ENCODE measurements at places on chromosomes 12 and 14. TPM values are rescaled to one million over a fixed set of nuclear protein-coding genes. Genes with fewer than 3 reads are reported as not detected.

The FAM216A gene
- 4.1 TPM for total RNA-seq

The STYK1 gene
- 12.3 TPM for total RNA-seq

The DPY19L2 gene
- 5.4 TPM for total RNA-seq

The BICDL1 gene
- 26.7 TPM for total RNA-seq

The LRRC10 gene
- total RNA-seq: not detected

The GOLGA5 gene
- 35.2 TPM for total RNA-seq

The BORCS5 gene
- total RNA-seq: 14.2 TPM

The C12orf56 gene
- total RNA-seq: 0.52 TPM

The BEGAIN gene
- total RNA-seq: 4.5 TPM

The ATP2B1 gene
- total RNA-seq: 44.0 TPM

The GPR162 gene
- 12.3 TPM for total RNA-seq

GRCh38 chr14:77037938-77038568 lies 9.5 kb upstream of the IRF2BPL start:
- DNase-seq: no peak

- no peak for DNase-seq
Observed at GRCh38 chr12:105335856-105336255, 5.4 kb downstream of the C12orf75 start.

DNA sequence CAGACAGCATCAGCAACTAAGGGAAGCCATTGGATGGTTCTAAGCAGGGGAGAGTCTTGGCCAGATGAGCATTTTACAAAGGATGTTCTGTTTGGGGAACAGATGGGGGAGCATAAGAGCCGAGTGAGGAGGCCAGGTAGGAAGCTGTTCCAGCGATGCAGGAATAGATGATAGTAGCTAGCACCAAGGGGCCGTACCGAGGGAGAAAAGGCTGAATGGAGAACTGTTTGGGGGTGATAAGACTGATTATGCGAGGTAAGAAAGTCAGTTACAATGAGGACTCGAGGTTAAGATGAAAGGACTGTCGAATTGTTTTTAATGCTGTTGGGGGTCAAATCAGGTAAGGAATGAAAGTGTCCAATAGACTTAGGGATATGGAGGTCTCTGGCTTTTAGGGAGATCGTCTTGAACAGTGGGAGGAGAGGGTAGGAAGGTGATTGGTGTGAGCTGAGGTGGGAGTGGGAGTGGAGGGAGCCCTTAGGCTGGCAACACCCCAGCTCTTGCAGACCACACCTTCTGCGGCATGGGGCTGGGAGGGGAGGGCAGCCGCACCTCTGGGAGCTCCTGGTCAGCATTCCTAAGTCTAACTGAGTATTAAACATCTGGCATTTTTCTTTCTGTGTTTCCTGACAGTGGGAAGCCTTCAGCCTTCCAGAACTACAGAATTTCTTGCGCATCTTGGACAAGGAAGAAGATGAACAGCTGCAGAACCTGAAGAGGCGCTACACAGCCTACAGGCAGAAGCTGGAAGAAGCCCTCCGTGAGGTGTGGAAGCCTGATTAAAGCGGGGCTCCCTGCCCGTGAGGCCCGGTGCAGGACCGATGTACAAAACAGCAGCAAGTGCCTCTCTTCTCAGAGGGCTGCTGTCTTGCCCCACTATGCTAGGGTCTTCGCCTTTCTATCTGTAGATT lies 64.8 kb downstream of the GNS start:
- no peak for DNase-seq

- DNase-seq: no peak
Observed at GRCh38 chr14:86510491-86510890, 980.5 kb downstream of the FLRT2 start.

DNA sequence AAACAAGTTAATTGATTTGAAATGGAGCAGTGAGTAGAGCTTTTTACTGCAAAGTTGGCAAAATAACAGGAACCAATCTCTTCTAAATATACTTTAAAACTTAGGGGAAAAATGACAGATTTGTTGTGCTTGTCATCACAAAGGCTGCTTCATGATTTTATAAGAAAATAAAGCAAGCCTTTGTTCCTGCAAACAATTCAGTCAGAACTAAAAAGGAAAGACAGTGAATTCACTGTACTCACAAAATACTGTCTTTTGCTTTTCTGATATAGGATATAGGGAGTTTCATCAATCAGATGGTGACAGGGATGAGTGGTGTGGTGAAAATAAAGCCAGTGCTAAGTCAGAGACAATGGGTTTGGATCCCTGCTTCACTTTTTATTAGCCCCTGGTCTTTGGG lies 126.0 kb downstream of the HELB start:
- DNase-seq: no peak

GRCh38 chr12:54541751-54542290 lies 7.6 kb upstream of the PDE1B start:
- no peak for DNase-seq

- no peak for DNase-seq
Observed at GRCh38 chr12:27901959-27902358, 70.6 kb downstream of the PTHLH start.

- no peak for DNase-seq
Observed at GRCh38 chr14:86838363-86838762, 1154.6 kb downstream of the GALC start.

DNA sequence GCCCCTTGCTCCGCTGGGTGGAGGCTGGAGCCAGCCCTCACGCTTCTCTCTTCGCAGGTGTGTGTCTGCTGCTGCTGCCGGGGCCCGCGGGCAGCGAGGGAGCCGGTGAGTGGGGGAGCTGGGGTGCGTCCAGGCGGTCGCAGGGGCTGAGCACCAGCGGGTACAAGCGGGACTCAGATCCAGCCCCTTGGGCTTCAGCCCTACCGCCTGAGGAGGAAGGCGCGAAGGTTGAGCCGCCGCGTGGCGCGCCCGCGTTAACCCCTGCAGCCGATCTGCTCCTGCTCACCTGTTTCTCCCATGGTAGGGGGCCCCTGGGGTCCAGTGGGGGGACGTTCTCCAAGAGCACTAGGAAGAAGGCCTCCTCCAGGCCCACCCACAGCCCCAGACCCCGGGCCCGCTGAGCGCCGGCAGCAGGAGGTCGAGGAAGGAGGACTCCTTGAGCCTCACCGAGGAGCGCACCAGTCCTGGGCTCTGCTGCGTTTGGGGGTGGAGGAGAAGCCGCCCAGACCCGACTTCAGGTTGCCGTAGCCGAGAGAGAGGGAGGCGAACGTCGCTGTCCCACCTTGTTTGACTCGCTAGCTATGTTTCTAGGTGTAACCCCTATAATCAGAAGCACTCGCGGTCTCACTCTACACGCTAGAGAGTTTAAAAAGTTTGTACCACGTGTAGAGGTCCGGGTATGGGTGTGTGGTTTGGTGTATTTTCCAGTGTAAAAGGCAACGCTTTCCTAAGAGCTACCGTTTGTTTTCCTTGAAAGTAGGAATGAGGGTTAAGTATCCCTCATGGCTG lies 834 bp downstream of the COCH start:
- no peak for DNase-seq

DNA sequence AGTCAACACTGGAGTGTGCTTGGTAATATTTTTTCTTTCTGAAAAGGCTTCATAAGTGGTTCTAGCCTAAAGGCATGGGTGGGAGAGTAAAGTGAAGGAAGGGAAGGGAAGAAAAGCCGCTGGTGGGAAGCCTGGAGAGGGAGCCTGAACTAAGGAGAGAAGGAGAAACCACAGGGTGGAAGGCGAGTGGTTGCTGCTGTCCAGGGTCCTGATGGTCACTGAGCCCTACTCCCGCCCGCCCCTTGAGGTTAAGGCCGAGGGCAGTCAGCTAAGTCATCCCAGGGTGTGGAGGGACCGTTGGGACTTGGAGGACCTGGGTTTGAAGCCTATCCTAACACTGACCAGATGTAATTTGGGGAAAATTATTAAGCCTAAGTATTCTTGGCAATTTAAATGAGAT lies 189.1 kb downstream of the PIWIL1 start:
- no peak for DNase-seq

DNA sequence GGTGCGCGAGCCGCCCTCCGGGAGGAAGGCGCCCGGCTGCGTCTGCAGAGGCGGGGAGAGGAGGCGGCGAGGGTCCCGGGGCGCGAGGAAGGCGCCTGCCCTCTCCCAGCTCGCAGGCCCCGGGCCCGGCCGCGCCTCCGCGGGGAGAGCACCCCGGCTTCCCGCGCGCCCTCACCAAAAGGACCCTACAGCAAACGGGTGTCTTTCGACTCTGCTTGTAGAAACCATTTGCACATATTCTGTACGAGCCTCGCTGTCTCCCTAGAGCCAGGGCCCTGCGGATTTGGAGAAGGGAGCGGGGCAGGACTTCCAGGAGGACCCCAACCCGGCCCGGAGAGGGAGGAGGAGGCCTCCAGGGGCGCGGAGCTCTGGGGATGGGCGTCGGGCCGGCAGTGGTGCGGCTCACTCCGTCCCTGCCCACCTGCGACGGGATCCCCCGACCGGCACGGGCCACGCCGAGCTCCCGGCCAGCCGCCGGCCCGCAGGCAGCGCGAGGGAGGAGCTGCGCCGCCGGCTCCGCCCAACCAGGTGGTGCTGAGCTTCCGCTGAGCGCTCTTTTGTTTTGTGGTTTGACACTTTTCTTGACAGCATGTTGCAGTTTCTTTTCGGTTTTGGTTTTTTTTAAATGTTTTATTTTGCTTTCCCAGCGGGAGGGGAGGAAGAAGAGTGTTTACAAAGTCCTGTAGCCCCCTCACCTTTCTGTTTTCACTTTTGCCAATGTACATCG lies 103.3 kb upstream of the FKBP4 start:
- DNase-seq: no peak

DNA sequence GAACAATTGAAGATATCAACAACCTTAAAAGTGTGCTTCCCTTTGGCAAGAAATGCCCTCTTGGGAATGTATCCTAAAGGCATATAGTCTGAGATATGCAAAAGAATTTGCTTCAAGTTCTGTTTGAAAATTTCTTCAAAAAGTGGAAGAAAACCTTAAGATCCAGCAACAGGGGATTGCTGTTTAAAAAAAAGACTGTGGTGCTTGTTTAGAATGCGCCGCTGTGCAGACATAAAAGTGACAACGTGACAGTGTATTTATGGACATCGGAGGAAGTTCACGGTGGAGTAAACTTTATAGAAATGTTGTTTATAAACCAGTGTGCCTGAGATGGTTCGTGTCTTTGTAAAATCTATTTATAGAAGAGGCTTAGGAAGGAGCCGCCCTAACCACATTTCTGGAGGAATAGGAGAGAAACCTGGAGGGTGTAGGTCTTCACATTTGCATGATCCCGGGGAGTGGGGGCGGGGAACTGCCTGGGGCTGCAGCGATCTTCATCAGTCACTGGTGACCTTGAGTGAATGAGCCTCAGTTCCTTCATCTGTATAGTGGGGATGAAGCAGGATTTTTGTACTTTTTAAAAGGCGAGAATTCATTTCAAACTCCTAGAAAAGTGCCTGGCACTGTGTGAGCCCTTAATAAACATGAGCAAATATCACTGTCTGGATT lies 27.5 kb downstream of the ADGRD1 start:
- DNase-seq: no peak

DNA sequence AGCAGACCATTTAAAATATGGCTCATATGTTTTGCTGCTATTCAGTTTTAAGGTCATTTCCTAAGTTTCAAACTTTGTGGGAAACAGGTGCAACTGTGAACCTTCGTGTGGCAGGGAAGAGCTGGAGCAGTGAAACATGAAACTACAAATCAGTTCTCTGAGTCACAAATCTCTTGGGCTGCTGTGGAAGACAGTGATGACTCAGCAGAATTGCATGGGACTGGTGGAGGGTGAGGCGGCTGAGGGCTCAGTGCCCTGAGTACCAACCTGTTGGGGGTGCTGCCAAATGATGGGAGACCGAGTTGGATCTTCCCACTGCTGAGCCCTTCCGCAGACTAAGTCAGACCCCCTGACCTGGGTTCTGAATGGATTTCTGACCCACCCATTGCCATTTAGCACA lies 8.4 kb upstream of the CALM1 start:
- peak; percentile 30 for DNase-seq

DNA sequence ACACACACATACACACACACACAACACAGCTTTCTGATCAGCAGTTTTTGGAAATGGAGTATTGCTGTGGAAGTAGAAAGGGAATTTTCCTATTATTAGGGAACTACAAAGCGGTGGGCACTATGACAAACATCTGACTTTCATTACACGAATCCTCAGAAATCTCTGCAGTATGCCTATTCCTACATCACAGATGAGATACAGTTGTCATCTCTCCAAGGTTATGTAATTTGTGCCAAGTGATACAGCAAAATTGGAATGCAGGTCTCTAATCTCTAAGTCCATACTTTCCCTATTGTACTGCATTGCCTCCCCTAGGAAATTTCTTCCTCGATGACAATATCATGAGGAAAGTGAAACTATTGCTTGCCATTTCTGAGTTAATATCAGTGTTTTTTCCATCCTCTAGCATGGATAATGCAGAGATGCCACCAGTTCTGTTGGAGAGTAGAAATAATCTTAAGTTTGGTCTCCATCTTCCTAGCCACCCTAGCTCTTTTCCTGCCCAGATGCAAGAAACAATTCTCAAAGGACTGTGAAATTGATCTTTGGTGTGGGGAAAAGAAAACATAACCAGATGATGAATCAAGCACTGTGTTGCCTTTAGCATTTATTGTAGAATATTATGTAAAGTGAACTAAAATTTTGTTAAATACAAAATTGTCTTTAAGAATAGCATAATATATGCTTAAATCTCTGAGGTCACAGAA lies 94.7 kb downstream of the ERGIC2 start:
- DNase-seq: no peak

GRCh38 chr14:77039285-77040058 lies 11.0 kb upstream of the IRF2BPL start:
- no peak for DNase-seq

DNA sequence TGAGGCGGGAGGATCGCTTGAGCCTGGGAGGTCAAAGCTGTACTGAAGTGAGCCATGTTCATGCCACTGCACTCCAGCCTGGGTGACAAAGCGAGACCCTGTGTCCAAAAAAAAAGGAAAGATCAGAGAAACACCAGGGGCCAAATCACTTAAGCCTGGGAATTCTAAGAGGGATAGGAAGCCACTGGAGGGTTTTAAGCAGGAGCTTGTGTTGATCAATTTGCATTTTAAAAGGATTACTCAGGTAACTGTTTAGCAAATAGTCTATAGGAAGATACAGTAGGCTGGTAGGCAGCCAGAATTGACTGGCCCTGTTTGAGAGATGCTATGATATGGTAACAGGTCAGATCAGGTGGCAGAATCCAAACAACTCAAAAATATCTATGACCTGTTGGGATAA lies 162.7 kb downstream of the SPTSSA start:
- DNase-seq: no peak

DNA sequence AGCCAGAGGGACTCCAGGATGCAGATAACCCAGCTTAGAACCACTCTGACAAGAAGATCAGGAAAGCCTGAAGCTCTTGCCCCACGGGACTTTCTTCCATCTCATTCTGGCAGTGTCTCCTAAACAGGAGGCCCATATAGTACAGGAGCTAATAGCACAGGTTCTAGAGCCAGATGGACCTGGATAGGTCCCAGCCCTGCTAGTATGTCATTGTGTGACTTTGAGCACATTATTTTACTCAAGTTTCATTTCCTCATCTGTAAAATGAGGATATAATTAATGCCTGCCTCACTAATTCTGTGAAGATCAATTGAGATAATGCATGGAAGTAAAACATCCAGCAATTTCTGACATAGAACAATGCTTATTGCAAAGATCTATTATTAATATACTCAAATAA lies 66.5 kb upstream of the GZMB start:
- no peak for DNase-seq

GRCh38 chr12:30111719-30112118 lies 328.0 kb upstream of the TMTC1 start:
- no peak for DNase-seq

GRCh38 chr12:76410781-76411180 lies 62.6 kb upstream of the BBS10 start:
- DNase-seq: no peak

Data from mucosa of gallbladder (tissue), 1 donor.